Stimulated activated CD4-positive, alpha-beta T cell treated with anti-CD3 and anti-CD28 coated beads, Interleukin-1b, Interleukin-23, amount 100 ng/mL, for 24 hours (primary cell): ENCODE measurements at places on chromosomes 3 and 15.

GRCh38 chr3:171966533-171967136, 72.7 kb upstream of the FNDC3B start:
- no peak for DNase-seq

DNA sequence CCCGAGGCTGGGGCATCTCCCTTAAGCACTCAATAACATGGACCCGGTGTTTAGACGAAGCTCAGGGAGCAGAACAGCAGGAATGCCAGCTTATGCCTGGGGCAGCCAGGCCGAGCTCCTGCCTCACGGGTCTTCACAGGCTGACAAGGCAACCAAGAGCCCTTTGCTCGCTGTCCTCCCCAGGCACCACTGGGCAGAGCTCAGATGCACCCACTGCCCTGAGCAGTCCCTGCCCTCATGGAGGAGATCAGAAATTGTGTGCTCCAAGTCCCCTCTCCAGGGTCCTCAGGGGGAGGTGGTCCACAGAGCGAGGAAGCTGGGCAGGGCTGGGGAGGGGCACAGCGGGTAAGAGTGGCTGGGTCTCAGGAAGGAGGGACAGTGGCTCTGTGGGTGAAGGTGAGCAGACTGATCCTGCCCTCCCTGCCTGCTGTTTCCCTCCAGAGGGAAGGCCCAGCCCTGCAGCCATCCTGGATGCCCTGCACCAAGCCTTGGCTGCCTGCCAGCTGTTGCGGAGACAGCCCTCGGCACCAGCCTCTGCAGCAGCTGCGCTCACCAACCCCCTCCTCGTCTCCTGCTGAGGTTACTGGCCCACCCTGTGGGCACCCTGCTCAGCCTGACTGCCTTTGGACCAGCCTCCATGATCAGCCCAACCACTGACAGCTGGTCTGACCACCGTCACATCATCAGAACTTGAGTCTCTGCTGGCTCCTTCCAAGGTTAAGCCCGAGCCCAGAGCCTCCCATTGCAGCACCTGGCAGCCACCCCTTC, 21.1 kb upstream of the GP9 start:
- DNase-seq = no peak

- no peak for DNase-seq
Measured at GRCh38 chr15:78065284-78065872, 12.1 kb downstream of the TBC1D2B start.

- DNase-seq = no peak
Measured at GRCh38 chr3:143201045-143201444, 81.5 kb downstream of the CHST2 start.

GRCh38 chr15:48515500-48515899, 130.0 kb downstream of the FBN1 start:
- no peak for DNase-seq

GRCh38 chr3:7211740-7212139, 350.8 kb downstream of the GRM7 start:
- no peak for DNase-seq
